Testis (tissue), 5 donors: ENCODE measurements at places on chromosomes 6 and 20.

- DNase-seq = no peak
Measured at GRCh38 chr6:149513915-149514314, 29.1 kb upstream of the ZC3H12D start.

GRCh38 chr6:131107151-131107550 is 28.1 kb upstream of the AKAP7 start:
- no peak for DNase-seq

DNA sequence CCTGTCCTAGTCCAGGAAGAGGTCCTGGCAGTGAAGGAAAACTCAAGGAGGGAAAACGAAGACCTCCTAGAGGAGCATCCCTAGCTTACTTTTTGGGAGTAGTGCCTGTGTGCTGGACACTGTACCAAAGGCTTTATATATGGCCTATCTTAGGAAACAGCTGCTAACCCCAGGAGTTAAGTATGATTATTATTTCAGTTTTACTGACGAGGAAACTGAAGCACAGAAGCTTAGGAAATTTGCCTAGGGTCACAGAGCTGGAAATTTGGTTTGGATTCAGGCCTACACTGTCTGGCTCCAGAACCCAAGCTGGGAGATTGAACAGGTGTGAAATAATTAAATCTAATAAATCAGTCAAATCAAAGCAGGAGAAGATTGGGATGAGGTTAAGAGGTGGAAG is 78.0 kb downstream of the SLX4IP start:
- no peak for DNase-seq

- no peak for DNase-seq
Measured at GRCh38 chr20:19392344-19393130, 180.1 kb downstream of the SLC24A3 start.

DNA sequence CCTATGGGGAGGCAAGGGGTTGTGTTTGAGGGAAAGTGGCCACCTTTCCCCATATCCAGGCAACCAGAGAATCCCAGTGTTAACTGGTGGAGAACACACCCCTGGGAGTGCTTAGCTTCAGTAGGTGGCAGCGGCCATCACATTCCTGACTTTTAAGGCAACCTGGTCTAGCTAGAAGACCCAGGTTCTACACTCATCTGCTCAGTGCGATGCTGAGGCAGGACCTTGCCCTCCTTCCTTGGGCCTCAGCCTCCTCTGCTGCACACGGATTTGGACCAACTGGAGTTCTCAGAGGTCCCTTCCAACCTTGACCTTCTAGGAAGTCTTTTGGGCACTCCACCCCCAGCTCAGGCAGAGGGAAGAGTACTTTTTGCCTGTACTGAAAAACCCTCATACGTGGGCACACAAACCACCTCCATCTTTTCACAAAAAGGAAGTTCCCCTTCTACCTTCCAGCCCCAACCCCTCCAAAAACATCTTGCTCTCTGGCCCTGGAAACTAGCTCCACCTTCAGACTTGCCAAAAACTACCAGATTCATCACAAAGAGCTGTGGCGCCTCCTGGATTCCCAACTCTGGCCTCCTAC is 2.9 kb downstream of the CCND3 start:
- DNase-seq = no peak

DNA sequence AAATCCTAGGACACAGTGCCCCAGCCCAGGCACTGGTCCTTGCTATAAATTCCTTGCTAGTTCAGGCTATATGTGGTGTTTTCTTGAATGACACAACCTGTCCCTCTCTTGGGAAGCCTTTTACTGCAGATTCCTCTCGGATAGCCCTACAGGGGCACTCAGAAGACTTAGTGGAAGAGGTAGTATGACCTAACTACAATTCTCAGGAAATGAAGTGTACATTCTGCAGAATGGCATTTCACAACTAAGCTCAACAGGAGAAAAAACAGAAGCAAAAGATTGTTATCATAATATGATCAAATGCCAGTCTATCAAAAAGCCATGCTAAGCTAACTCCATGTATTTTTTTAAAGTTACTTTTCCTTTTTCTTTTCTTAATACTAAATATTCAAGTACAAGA is 66.3 kb upstream of the FBXL4 start:
- DNase-seq = no peak

DNA sequence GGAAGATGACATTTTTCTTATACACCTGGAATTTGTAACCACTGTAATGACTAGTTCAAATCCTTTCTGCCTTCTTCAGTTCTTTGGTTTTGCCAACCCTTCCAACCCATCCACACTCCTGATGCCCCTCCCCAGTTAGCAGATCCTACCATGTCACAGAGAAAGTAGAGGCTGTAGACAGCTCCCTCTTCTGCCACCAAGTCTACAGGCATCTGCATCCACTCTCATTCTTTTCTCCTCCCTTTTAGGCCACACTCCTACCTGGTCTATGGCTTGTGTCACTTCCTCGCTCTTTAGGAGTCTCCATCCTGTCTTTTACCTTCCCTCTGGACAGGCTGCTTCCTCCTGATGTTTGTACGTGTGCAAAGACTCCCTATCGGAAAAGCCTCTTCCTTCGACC is 13.5 kb upstream of the STK38 start:
- DNase-seq = no peak

DNA sequence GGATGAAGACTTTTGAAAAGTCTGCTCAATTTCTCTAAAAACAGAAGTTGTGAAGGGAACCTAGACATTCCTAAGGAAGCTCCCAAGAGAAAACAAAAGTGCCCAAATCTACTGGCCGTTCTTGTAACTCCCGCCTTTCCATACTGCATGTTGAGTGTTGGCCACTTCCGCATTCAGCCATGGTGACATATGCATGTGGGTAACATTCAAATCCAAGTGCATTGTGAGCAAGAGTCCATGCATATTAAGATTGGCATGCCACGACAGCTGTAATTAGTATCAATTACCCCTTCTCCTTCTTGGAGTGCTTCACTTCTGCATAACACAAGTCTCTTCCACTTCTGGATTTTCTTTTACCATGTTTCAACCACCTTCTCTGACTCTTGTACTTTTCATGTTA is 8.4 kb downstream of the SLC35D3 start:
- DNase-seq = no peak

DNA sequence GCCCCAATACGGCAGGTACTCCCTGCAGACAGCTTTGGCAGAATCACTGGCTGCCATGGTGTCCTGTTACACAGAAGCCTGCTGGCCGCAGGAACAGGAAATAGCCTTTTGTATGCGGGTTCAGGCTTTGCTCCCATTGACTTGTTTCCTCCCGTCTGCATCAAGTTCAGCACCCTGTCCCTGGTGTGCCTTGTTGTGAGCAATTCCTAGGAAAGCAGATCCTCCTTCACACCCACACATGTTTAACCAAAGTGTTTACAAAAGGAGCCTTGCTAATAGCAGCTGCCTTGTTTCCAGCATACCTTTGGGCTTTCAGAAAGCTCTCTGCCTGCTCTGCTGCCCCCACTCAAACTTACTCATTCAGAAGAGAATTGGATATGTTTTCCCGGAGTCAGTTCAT is 127.2 kb upstream of the SUPT3H start:
- DNase-seq = no peak

GRCh38 chr20:6489361-6490171 is 277.9 kb upstream of the BMP2 start:
- no peak for DNase-seq

GRCh38 chr20:1370548-1371110 is 22.2 kb downstream of the FKBP1A start:
- DNase-seq = no peak

- DNase-seq = no peak
Measured at GRCh38 chr6:71452697-71453370, 164.2 kb downstream of the OGFRL1 start.

- DNase-seq = no peak
Measured at GRCh38 chr6:21476112-21476511, 117.4 kb upstream of the SOX4 start.

DNA sequence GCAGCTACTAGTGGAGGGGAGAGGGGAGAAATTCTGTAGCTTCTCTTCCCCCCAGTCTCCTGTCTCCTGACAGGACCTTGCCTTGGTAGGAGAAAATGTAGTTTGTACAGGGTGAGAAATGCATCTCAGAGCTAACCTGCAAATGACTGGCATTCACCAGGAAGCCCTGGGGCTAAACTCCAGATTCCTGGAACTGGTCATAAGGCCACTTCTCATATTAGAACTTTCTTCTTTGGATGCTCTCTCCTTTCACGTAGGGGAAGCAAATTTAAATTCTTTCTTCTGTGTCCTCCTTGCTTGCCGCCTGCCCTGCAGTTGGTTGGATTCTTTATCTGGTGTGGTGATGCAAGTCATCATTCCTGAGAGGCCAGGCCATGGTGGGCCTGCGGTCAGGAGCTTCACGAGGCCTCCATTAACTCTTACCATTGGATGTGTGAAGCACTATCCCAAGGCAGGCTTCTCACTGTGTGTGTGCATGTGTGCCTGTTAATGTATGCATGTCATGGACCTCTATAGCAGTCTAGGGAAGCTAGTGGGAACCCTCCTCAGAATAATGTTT is 182.0 kb downstream of the PHF3 start:
- no peak for DNase-seq

GRCh38 chr20:38165089-38165965 is at the start of gene TGM2:
Gene TGM2, minus strand, starts transcription at chr20:38165270. Its CDS starts 72 bp downstream, at chr20:38165198.
- peak; percentile 68 for DNase-seq

DNA sequence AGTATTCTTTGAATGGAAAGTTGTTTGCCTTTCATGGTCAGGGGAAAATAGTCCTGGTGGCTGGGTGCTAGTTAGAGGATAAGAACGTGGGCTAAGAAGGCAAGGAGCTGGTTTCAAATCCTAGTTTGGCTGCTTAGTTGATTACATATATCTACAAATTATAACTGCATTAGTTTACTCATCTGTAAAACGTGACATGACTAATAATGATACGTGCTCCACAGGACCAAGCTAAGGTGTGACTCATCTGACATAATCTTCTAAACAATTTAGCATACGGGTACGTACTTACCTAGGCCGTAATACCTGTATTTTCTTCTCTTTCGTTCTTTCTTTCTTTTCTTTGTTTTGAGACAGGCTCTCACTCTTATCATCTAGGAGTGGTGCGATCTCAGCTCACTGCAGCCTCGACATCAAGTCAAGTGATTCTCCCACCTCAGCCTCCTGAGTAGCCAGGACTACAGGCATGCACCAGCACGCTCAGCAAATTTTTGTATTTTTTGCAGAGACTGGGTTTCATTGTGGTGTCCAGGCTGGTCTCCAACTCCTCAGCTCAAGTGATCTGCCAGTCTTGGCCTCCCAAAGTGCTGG is 1274.2 kb upstream of the GJE1 start:
- no peak for DNase-seq

DNA sequence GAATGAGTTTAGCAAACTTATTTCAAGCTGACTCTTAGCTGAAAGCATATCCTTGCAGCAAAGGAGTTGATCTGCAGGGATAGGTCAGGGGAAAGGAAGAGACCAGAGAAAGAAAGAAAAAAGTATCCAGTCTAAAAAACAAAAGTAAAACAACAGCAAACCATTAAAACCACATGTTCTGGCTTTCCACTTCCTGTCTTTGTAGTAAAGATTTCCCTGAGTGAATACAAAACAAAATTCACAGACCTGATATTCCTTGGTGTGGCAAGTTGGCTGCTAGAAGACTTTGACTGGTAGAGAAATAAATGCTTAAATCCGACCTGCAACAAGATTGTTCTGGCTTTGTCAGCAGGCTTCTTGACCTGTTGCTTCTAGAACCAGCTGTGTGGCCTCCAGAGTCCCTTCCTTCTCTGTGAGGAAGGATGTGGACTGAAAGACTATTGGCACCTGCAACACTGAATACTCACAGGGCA is 23.4 kb upstream of the MCM3 start:
- DNase-seq = no peak

DNA sequence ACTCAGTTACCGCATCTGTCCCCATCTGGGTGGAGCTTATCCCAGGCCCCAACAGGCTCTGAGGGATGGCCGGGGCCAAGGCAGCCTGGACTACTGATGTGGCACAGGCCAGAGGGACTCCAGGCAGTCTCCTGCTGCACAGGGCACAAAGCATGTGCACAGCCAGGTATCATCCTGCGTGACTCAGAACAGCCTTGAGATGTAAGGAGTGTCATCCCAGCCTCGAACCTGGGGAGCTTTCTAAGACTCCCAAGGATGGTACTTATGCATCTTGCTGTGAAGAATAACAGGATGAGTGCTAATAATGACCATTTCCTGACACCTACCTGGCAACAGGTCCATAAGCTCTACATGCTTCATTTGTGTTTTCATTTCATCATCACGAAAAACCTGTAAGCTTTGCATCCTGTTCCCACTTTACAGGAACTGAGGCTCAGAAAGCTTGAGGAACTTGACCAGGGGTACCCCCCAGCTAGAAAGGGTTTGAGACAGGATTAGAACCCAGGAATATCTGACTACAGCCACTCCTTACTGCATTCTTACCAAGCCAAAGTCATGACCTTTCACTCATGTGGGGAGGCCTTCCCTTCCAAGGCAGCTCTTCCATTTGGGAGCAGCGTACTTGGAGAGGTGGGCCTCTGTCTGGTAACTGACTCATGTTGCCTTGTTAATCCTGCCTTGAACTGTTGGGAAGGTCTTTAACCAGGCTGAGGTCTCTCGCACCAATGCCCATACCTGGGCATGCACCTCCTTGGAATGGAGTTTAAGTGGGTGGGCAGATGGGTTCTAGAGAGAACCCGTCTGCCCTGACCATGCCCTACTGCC is 1.9 kb downstream of the TRIB3 start:
- DNase-seq = no peak

DNA sequence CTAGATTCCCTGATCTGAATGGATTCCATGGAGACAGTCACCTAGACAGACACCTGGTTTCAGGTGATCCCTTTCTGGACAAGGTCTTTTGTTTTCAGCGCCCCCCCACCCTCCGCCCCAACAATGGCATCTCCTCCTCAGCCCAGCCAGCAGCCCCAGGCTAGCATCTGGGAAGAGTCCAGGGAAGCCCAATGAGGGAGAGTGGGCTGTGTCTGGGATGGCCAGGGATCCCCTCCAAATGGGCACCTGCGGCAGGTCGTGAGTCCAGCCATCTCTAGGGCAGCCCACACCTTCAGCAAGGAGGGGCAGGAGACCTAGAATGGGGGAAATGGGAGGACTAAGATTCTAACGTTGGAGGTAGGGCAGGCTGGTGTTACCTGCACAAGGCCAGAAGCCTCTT is 1.2 kb upstream of the SLC24A3 start:
- DNase-seq = no peak

- no peak for DNase-seq
Measured at GRCh38 chr6:104580452-104580851, 279.3 kb downstream of the HACE1 start.
